Fibroblast of skin of scalp (primary cell): ENCODE measurements at places on chromosomes 12 and 14.

DNA sequence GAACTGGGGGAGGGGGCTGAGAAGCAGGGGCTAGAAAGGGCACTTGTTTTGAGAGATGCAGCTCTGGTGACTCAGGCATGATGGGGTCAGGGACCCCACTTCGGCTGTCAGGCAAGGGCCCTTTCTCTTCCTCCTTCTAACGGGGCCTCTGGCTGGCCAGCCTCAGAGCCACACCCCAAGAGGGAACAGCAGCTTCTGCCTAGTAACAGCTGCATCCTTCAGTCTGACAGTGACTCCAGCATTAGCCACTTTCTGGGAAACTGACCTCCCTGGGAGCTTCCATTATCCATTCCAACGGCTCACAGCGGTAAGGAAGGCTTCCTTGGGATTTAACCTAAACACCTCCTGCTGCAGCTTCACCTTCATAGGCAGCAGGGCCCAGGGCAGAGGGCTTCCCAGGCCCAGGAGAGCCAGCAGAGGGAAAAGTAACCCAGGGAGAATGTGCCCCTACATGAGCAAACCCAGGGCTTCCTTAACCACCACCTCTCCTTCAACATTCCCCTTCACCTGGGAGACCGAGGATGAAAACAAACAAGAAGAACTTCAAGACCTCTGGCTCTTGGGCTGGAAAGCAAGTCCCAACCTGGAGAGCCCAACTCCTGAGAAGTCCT is 2.7 kb downstream of the NCKAP5L start:
- DNase-seq = no peak

GRCh38 chr14:97410667-97411620 is 613.8 kb downstream of the VRK1 start:
- peak; percentile 11 for DNase-seq

GRCh38 chr12:53251477-53252348 is 16.4 kb upstream of the ESPL1 start:
- DNase-seq = peak; percentile 75

DNA sequence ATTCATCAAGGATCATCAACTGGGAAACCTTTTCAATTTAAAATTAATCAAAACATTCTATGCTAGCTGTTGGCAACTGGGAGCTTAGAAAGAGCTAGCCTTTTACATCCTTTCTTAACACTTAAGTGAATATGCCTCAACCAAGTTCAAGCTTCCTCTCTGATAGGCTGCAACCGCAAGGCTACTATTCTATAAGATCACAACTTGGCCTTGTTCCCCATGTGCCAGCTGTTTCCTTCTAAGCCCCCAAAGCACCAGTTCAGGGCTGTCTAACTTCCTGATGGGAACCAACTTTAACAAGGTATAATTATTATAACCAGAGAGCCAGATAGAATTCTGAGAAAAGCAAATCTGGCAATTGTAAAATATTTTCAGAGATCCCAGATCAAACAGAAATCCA is 37.0 kb downstream of the KCNC2 start:
- DNase-seq = no peak

DNA sequence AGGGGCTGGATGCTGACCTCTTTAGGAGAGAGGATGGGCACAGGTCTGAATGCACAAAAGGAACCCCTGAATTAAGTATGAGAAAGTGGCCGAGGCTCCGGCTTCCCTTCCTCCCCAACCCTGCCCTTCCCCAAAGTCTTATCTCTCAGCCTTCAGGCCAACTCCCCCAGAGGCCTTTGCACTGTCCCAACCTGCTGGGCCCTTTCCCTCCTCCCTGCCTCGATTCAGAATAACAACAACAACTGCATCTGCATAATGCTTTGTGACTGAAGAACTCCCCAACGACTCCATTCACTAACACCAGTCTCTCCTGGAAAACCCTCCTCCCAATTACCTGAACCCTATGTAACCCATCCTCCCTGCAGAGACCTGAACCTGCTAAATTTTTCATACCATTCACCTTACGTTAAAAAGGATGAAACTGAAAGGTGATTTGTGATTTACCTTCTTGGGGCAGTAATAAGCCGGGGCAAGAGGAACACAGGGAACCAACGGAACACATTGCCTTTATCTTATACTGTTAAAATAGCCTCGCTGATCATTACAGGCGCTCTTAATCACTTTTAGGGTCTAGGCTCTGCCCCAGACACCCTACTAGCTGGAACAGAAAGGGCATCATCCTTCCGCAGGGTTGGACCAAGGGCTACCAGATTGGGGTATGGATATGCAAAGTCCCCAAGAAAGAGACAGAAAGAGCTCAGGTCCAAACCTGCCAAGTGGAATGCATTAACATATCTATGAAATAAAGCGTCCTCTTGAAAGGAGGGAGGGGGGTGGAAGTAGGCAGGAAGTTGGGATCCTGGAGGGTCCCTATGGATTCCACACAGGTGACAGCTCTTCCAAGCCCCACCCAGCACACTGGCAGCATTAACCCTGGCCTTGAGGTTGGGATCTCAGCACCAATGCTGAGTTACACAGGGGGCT is 24.2 kb upstream of the FOXN3 start:
- DNase-seq = no peak

DNA sequence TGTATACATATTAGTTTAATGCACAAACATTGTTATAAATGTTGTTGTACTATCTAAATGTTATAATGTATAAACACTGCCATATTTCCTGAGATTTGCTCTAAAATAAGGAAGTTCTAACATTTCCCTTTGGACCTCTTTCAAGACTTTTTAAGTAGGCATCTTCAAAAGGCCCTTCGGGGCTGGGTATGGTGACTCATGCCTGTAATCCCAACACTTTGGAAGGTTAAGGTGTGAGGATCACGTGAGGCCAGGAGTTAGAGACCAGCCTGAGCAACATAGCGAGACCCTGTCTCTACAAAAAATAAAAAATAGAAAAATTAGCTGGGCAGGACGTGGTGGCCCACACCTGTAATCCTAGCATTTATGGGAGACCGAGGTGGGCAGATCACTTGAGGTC is 35.5 kb downstream of the FBLN5 start:
- no peak for DNase-seq

GRCh38 chr12:87216436-87216835 is 812.8 kb downstream of the C12orf50 start:
- DNase-seq = peak; percentile 43

- no peak for DNase-seq
Observed at GRCh38 chr14:99212199-99212598, 59.8 kb downstream of the BCL11B start.
